ENCODE measurements at places on chromosomes 13 and 19.

- DNase-seq = no peak
- H3K4me1 ChIP-seq = peaks cover 8% of the 10 kb centered on the region
- H3K27me3 ChIP-seq = peaks cover 4% of the 10 kb centered on the region
These were observed 14.6 kb upstream of the SERPINE3 start for GRCh38 chr13:51324714-51325420.

- no peak overlapping the region for H3K4me3 ChIP-seq
- H3K27me3 ChIP-seq = no peaks in the 10 kb centered on the region
- no peaks in the 10 kb centered on the region for H3K4me1 ChIP-seq
- DNase-seq = no peak
- H3K27ac ChIP-seq = no peak overlapping the region
- no peaks in the 10 kb centered on the region for H3K36me3 ChIP-seq
These were observed 106.0 kb upstream of the CSNK1A1L start for GRCh38 chr13:37211487-37211886.

DNA sequence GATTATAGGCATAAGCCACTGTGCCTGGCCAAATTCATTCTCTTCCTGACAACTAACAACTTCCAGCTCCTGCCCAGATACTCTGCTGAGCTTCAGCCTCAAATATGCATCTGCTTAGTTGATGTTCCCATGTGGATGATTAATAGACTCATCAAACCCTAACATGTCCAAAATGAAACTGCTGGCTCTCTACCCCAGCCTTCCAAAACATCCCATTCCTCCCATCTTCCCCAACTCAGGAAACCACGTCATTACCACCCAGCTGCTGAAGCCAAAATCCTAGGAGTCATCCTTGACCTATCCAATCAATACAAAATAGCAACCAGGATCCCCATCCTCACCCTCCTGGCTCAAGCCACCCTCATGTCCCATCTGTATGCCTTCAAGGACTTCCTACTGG lies 20.9 kb downstream of the POU2F2 start:
- H3K4me3 ChIP-seq = no peak overlapping the region
- H3K36me3 ChIP-seq = no peaks in the 10 kb centered on the region
- H3K27me3 ChIP-seq = peaks cover 20% of the 10 kb centered on the region
- no peak overlapping the region for H3K27ac ChIP-seq
- DNase-seq = no peak

GRCh38 chr13:113076681-113077401 lies 28.8 kb upstream of the F7 start:
- DNase-seq = peak; percentile 9
- peaks cover 9% of the 10 kb centered on the region for H3K36me3 ChIP-seq
- peaks cover 11% of the 10 kb centered on the region for H3K4me1 ChIP-seq
- H3K4me3 ChIP-seq = no peak overlapping the region
- H3K27ac ChIP-seq = no peak overlapping the region
- H3K27me3 ChIP-seq = peaks cover 9% of the 10 kb centered on the region

GRCh38 chr13:34698945-34699344 lies 243.1 kb upstream of the NBEA start:
- H3K36me3 ChIP-seq = no peaks in the 10 kb centered on the region
- H3K4me1 ChIP-seq = no peaks in the 10 kb centered on the region
- no peak overlapping the region for H3K27ac ChIP-seq
- DNase-seq = no peak
- no peaks in the 10 kb centered on the region for H3K27me3 ChIP-seq

DNA sequence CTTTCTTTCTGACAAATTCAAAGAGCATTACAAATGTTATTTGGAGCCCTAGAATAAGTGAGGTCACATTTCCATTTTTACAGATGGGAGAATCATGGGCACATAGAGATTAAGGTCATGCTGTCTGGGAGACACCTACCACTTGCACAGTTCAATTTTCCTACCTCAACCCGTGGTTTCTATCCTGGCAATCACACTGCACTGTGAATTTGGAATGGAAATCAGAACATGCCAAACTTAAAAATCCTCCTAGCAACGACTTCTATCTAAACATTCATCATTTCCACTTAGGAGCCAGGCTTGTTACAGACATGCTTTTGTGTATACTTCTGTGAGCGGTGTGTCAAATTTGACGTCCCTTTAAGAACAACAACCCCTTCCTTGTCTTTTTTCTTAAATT lies 251.5 kb downstream of the DNAJC15 start:
- peaks cover 2% of the 10 kb centered on the region for H3K27me3 ChIP-seq
- no peak for DNase-seq
- H3K36me3 ChIP-seq = no peaks in the 10 kb centered on the region
- H3K27ac ChIP-seq = no peak overlapping the region

- no peaks in the 10 kb centered on the region for H3K4me1 ChIP-seq
- no peaks in the 10 kb centered on the region for H3K27me3 ChIP-seq
- no peak overlapping the region for H3K27ac ChIP-seq
- H3K4me3 ChIP-seq = no peak overlapping the region
These were observed 43.2 kb downstream of the RGCC start for GRCh38 chr13:41500511-41500910.

DNA sequence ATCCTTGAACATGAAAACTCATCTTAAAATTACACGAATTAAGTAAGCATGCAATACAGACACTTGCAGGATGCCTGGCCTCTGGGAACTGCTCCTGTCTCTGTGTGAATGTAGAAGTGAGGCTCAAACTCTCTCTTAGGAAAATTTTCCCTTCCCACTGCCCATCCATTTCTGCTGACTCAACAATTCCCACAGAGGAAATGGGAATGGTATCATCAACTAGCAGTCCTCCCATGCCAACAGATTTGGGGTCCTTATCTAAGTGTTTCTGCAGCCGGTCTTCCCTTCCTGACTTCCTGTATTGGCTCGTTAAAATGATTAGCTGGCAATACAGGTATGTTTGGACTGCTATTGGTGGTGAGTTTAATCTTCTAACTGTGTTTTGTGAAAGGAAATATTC lies 85.8 kb downstream of the DOCK9 start:
- H3K4me3 ChIP-seq = no peak overlapping the region
- DNase-seq = no peak
- peaks cover 3% of the 10 kb centered on the region for H3K27me3 ChIP-seq
- no peak overlapping the region for H3K27ac ChIP-seq
- H3K4me1 ChIP-seq = no peaks in the 10 kb centered on the region

- H3K4me1 ChIP-seq = peaks cover 35% of the 10 kb centered on the region
- H3K4me3 ChIP-seq = peak within 1 kb of the TSS; percentile 99
- DNase-seq = peak; percentile 42
- H3K27me3 ChIP-seq = peaks cover 39% of the 10 kb centered on the region
- H3K36me3 ChIP-seq = peaks cover 2% of the 10 kb centered on the region
These were observed at the start of gene MEIS3 for GRCh38 chr19:47419030-47419783. Gene MEIS3 (minus strand): TSS chr19:47419527. CDS start chr19:47419081, 446 bp downstream.

- H3K4me3 ChIP-seq = no peak overlapping the region
- peaks cover 9% of the 10 kb centered on the region for H3K4me1 ChIP-seq
- no peak for DNase-seq
- H3K36me3 ChIP-seq = no peaks in the 10 kb centered on the region
These were observed 137.1 kb downstream of the AKAP11 start for GRCh38 chr13:42409075-42409474.
